ENCODE measurements at places on chromosomes 2 and 18. TPM values are rescaled to one million over a fixed set of nuclear protein-coding genes. Genes with fewer than 3 reads are reported as not detected.
A peak's percentile ranks its signal among the peaks of the same experiment; 100 is the strongest.

Gene ABCG5
- not detected for total RNA-seq

DNA sequence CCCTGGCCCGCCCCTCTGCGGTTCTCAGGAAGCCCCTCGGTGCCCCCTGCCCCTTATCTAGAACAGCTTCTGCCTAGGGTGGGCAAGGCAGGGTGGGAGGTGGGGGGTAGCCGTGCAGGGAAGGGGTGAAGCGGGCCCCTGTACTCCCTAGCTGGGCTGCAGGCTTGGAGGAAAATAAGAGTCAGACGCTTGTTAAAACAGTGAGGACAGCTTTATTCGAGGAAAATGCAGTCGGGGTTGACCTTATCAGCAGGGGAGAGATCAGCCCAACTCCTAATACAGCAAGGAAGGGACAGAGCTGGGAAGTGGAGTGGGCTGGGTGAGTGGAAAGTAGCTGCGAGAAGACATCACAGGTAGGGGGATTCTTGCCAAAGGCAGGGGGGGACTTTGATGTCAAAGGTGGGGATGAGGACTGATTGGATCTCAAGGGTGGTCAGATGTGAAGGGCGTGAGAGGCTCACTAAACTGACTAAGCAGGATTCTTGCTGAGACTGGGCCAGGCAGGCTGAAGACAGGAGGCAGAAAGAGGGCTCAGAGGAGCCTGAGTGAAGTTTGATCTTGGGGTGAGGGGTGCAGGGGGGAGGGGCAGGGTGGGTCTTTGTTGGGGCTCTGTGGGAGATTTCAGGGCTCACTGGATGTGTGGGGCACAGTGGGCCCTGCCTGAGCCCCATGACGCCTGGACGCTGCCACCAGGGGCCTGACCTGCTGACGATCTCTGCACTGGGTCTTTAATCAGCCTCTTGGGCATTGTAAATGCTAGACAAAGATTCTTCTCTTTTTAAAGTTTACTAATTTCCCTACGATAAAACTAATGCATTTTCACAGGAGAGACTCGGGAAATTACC lies 29.9 kb downstream of the HPCAL1 start:
- H3K36me3 ChIP-seq: peaks cover 7% of the 10 kb centered on the region
- H3K27ac ChIP-seq: peak overlapping the region; percentile 91
- H3K4me3 ChIP-seq: peak overlapping the region; percentile 86
- peak; percentile 22 for DNase-seq

Gene IL1RN
- 0.77 TPM for total RNA-seq

Gene LINC00305
- not detected for total RNA-seq

- peak; percentile 45 for DNase-seq
- H3K4me1 ChIP-seq: peaks cover 14% of the 10 kb centered on the region
- H3K36me3 ChIP-seq: peaks cover 18% of the 10 kb centered on the region
- H3K27me3 ChIP-seq: no peaks in the 10 kb centered on the region
- H3K4me3 ChIP-seq: peak overlapping the region; percentile 99
Observed at GRCh38 chr2:55519938-55520885, 694 bp downstream of the CFAP36 start.

DNA sequence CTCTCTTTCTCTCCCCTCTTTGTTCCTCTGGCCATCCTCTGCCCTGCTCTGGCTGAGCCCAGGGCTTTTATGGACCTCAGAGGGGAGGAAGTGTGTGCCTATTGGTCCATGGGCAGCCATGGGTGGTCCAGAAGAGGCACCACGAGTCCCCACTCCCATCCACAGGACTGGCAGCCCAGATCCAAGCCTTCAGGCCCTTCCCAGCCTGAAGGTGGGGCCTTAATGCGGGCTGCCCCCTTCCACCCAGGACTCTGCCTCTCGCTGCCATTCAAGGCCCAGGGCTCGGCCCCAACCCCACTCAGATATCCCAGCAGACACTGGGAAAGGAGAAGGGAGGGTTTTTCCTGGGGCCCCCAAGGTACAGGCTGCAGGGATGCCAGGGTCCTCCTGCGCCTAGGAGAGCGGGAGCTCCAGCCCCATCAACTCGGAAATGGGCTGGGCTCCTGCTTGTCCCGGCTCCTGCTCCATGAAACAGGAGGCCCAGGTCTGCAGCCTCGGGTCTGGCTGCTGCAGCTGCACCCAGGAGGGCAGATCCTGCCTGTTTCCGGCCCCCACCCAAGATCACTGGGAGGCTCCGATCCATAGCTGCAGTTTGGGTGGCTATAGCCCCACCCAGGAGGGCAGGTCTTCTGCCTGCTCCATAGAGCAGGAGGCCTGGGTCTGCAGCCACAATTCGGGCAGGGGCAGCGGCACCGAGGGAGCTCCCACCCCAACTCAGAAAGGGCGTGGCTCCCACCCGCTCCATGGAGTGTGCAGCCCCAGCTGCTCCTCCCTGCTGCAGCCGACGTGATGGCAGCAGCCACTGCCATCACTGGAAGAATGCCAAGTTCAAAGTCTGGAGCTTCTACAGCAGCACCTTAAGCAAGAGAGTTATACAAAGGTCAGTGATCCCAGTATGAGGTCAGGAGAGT lies 116.6 kb upstream of the RBBP8 start:
- peaks cover 17% of the 10 kb centered on the region for H3K27me3 ChIP-seq
- DNase-seq: no peak
- peaks cover 4% of the 10 kb centered on the region for H3K4me1 ChIP-seq
- no peak overlapping the region for H3K4me3 ChIP-seq
- H3K27ac ChIP-seq: no peak overlapping the region

DNA sequence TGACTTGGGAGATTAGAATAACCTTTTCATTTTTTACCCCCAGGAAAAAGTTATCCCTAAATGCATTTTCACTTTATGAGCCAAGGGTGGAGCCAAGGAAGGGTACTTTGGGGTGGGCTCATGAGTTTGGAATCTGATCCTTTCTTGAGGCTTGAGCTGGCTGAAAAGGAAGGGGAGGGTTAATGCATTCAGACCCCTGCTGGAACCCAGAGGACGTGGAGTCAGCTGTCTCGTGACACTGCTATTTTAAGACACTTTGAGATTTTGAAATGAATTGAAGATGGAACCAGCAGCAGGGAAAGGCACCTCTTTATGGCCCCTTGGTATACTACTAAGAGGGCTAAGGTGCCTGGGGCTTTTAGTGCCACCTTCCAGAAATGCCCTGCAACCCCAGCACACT lies 90.4 kb downstream of the MARCHF4 start:
- no peak for DNase-seq
- H3K27ac ChIP-seq: no peak overlapping the region
- peaks cover 1% of the 10 kb centered on the region for H3K4me1 ChIP-seq
- H3K4me3 ChIP-seq: no peak overlapping the region

GRCh38 chr18:39591649-39592048 lies 2026.1 kb upstream of the CELF4 start:
- H3K36me3 ChIP-seq: no peaks in the 10 kb centered on the region
- no peak overlapping the region for H3K4me3 ChIP-seq
- H3K4me1 ChIP-seq: no peaks in the 10 kb centered on the region
- DNase-seq: no peak
- no peak overlapping the region for H3K27ac ChIP-seq

GRCh38 chr2:65055422-65056214 lies 598 bp upstream of the CEP68 start:
- no peak for DNase-seq
- peak overlapping the region; percentile 93 for H3K4me3 ChIP-seq
- peaks cover 51% of the 10 kb centered on the region for H3K4me1 ChIP-seq
- H3K36me3 ChIP-seq: no peaks in the 10 kb centered on the region

Gene SIX3
- total RNA-seq: not detected

- no peaks in the 10 kb centered on the region for H3K36me3 ChIP-seq
- H3K4me1 ChIP-seq: no peaks in the 10 kb centered on the region
- H3K4me3 ChIP-seq: no peak overlapping the region
Observed at GRCh38 chr2:122244598-122245229, 489.3 kb downstream of the TSN start.

GRCh38 chr2:30237966-30238800 lies 6.8 kb downstream of the LBH start:
- peaks cover 91% of the 10 kb centered on the region for H3K4me1 ChIP-seq
- H3K27me3 ChIP-seq: no peaks in the 10 kb centered on the region
- peaks cover 40% of the 10 kb centered on the region for H3K36me3 ChIP-seq
- H3K27ac ChIP-seq: peak overlapping the region; percentile 38

DNA sequence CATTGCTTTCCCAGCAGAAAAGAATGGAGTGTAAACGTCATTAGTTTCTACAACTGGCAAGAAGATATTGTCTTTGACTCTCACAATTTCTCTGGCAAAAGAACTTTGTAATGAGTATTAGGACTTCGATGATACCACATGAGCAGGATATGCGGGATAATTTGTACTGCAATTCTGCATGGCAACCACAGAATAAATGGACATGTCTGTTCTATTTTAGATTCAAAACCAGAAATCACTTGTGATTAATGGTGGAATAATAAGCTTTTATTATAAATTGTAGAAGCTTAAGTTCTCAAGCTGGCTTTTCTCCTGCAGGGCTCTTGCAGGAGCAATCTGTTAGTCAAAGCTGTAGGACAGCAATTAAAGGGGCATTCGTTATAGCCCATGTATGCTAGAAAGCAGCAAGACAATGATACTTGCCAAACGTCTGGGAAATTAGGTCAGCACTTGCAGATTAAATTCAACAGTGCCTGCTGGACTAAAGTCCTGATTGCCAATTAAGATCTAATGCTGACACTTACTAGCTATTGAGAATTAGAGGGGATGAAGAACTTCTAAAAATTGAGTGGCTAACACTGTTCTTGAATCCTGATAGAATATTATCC lies 177.9 kb downstream of the PTH2R start:
- H3K36me3 ChIP-seq: no peaks in the 10 kb centered on the region
- no peak overlapping the region for H3K27ac ChIP-seq
- no peaks in the 10 kb centered on the region for H3K27me3 ChIP-seq
- H3K4me1 ChIP-seq: no peaks in the 10 kb centered on the region
- H3K4me3 ChIP-seq: no peak overlapping the region
- no peak for DNase-seq

- no peak overlapping the region for H3K4me3 ChIP-seq
- peaks cover 2% of the 10 kb centered on the region for H3K4me1 ChIP-seq
- no peaks in the 10 kb centered on the region for H3K27me3 ChIP-seq
- H3K27ac ChIP-seq: no peak overlapping the region
- no peak for DNase-seq
Observed at GRCh38 chr2:32706815-32707579, 79.1 kb downstream of the TTC27 start.

DNA sequence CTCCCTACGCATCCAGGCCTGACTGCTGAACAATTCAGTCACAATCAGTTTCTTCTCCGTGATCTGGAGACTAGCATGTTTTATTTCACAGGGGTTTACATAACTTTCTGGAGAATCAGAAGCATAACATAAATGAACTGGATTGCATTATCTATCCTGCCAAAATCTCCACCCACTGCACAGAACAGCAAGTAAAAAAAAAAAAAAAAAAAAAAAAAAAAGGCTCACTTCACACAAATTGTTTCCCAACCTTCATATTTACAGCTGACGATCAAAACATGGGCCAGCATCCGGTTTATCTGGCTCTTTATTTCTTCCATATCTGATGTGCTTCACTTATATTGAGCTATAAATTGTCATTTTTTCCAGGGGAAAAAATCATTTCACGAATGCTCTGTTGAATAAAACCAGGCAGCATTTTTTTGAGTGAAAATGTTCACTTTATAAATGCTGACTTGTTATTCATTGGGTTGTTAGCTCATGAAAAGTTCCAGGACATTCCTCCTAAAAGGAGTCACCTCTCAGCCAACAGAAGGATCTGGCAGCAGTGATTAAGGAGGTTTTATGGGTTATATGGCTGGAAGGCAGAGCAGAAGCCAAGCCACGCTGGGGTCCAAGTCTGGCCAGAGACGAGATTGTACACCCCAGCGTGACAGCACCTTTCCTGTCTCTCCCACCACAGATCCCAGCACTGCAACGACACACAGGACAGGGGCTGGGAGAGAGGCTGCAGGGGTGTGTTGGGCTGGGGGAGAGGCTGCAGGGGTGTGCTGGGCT lies 51.2 kb upstream of the GLI2 start:
- no peak overlapping the region for H3K4me3 ChIP-seq
- no peaks in the 10 kb centered on the region for H3K4me1 ChIP-seq
- no peaks in the 10 kb centered on the region for H3K36me3 ChIP-seq
- DNase-seq: no peak
- peaks cover 9% of the 10 kb centered on the region for H3K27me3 ChIP-seq

Gene EVA1A
- total RNA-seq: not detected

DNA sequence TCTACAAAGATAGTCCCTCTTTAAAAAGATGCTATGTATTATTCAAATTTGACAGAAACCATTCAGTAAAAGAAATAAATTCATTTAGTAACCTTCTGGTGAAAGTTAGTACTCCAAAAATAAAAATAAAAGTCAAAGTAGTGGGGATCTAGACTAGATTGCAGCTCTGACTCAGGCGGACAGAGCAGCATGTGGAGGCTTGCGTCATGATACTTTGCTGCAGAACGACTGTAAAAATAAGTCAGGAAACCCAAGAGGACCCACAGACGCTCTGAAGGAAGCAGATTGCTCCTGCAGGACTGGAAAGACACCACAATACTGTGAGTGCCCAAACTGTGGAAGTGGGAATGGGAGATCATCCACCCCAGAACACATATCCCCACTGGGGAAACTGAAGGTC lies 301.9 kb downstream of the RIT2 start:
- no peaks in the 10 kb centered on the region for H3K36me3 ChIP-seq
- no peak overlapping the region for H3K27ac ChIP-seq
- no peak overlapping the region for H3K4me3 ChIP-seq

Gene FIGN
- not detected for total RNA-seq

- H3K27ac ChIP-seq: no peak overlapping the region
- no peaks in the 10 kb centered on the region for H3K36me3 ChIP-seq
- no peak overlapping the region for H3K4me3 ChIP-seq
- H3K4me1 ChIP-seq: no peaks in the 10 kb centered on the region
- DNase-seq: no peak
Observed at GRCh38 chr18:42588786-42589185, 526.7 kb downstream of the RIT2 start.

DNA sequence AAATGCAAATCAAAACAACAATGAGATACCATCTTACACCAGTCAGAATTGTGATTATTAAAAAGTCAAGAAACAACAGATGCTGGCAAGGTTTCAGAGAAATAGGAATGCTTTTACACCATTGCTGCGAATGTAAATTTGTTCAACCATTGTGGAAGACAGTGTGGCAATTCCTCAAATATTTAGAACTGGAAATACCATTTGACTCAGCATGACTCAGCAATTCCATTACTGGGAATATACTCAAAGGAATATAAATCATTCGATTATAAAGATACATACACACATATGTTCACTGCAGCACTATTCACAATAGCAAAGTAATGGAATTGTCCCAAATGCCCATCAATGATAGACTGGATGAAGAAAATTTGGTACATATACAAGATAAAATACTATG lies 516.7 kb downstream of the ERBB4 start:
- no peaks in the 10 kb centered on the region for H3K36me3 ChIP-seq
- no peaks in the 10 kb centered on the region for H3K27me3 ChIP-seq
- no peaks in the 10 kb centered on the region for H3K4me1 ChIP-seq
- no peak for DNase-seq
- no peak overlapping the region for H3K27ac ChIP-seq

GRCh38 chr2:235394278-235394828 lies 99.5 kb upstream of the AGAP1 start:
- H3K4me3 ChIP-seq: no peak overlapping the region
- H3K4me1 ChIP-seq: peaks cover 12% of the 10 kb centered on the region
- DNase-seq: no peak
- no peaks in the 10 kb centered on the region for H3K27me3 ChIP-seq
- H3K27ac ChIP-seq: no peak overlapping the region

Gene REG1B
- total RNA-seq: not detected
